Activated CD4-positive, alpha-beta T cell treated with anti-CD3 and anti-CD28 coated beads, Interleukin-2, amount 50 U/mL, for 48 hours (primary cell): ENCODE measurements at places on chromosomes 3 and 15.

DNA sequence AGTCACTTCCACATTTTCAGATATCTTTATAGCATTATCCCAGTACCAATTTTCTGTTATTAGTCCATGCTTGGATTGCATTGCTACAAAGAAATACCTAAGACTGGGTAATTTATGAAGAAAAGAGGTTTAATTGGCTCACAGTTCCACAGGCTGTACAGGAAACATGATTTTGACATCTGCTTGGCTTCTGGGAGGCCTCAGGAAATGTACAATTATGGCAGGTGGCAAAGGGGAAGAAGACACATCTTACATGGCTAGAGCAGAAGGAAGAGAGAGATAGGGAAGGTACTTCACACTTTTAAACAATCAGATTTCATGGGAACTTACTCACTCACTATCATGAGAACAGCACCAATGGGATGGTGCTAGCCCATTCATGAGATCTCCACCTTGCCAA lies 172.3 kb upstream of the GPR149 start:
- no peak for DNase-seq

DNA sequence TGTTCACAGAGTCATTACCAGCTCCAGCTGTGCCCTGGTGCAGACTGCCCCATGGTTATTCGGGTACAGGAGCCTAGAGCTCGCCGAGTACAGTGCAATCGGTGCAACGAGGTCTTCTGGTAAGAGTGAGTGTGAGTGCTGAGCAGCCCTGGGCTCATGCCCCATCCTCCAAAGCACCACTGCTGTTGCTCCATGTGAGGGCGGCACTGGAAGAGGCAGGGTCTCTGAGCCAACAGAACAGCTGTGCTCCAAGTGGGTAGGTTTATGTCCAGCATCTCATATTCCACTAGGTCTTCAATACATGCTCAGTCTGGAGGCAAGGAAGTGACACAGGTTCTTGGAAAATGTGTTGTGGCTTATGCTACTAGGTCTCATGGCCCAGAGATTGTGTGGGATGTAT lies 19.5 kb upstream of the P4HTM start:
- DNase-seq, result no peak

DNA sequence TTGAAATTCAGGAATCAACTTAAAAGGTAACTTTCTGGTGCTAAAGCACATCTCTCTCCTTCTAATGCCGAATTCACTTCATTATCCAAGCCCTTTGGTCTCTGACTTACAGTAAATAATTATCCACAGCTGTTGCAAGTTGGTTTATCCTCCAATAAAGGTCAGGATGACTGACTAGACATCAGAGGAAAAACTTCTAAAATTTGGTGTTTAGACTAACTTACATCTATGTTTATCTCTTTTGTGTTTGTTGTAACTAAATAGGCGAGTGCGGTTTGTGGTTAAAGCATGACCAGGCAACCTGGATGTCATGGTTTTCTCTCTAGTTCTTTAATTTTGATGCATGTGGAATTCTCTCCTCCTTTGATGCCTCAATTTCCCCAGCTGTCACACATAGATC lies 237.4 kb upstream of the LRTM1 start:
- no peak for DNase-seq

DNA sequence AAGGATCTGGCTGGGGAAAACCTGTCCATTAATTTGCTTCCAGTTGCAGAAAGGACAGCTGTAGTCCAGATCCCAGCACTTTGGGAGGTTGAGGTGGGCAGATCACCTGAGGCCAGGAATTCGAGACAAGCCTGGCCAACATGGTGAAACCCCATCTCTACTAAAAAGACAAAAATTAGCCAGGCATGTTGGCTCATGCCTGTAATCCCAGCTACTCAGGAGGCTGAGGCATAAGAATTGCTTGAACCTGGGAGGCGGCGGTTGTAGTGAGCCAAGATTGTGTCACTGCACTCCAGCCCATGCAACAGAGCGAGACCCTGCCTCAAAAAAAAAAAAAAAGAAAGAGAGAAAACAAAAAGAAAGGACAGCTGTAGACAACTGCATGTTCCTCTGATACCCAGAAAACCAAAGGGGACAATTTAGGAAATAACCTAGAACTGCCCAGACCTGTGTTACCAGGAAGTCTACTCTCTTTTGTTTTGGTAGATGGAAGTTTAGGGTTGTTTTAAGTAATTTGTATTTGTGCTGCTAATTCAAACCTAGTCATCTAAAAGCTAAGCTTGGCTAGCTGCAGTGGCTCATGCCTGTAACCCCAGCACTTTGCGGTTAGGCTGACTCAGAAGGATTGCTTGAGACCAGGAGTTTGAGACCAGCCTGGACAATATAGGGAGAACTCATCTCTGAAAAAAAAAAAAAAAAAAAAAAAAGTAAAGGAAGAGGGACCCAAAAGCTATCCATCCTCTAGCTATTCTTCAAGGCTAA lies 22.7 kb downstream of the EXD1 start:
- DNase-seq, result no peak

DNA sequence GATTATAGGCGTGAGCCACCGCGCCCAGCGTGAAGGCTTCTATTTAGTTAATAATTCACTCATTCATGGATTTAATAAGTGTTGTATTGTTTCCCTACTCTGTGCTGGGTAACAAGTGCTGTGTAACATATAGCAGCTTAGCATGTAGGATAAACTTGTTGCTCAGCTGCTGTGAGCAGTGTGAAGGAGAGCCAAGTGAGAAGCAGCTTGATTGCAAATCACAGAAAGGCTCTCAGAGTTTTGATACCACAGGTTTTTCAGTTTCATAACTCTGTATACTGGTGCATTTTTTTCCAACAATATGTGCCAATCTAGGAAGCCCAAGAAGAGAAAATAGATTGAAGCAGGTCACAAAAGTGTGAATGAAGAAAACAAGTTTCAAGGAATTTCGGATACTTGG lies 48.4 kb downstream of the AGTR1 start:
- DNase-seq, result no peak

DNA sequence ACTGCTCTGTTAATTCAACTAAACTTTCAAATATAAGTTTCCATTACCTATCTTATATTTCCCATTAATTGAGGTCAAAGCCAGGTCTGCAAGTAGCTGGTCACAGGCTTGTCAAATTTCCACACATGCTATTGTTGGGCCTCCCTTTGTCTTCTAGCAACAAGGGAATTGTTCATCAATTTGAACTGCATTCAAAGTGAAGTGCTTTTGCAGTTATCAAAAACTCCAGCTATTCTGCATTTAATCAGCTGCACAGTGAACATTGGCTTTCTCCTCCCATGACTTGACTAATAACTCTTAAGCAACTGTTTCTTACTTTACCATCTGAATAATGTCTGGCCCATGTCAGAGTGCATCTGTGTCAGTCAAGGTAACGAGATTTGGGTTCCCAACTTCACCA lies 198.4 kb downstream of the KCNH8 start:
- no peak for DNase-seq

DNA sequence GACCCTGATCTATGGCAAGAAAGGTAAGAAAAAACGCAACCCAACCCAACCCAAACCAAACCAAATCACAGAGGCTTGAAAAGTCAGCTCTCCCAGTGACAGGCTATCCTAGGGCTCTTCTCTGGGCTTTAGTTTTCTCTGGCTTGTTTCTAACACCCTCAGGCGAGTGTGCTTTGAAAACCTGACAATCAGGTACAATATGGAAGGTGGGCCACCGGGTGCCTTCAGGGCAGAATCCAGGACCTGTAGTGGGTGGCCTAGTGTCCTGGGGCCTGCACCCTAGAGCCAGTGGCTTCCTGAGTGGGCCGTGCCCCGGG lies 46.8 kb downstream of the BHLHE40 start:
- DNase-seq, result no peak

GRCh38 chr15:51331141-51331540 lies 7.3 kb downstream of the CYP19A1 start:
- no peak for DNase-seq

- no peak for DNase-seq
These were observed 42.3 kb downstream of the KCNH8 start for GRCh38 chr3:19190602-19191001.
